ENCODE measurements at places on chromosomes 11 and 22.

DNA sequence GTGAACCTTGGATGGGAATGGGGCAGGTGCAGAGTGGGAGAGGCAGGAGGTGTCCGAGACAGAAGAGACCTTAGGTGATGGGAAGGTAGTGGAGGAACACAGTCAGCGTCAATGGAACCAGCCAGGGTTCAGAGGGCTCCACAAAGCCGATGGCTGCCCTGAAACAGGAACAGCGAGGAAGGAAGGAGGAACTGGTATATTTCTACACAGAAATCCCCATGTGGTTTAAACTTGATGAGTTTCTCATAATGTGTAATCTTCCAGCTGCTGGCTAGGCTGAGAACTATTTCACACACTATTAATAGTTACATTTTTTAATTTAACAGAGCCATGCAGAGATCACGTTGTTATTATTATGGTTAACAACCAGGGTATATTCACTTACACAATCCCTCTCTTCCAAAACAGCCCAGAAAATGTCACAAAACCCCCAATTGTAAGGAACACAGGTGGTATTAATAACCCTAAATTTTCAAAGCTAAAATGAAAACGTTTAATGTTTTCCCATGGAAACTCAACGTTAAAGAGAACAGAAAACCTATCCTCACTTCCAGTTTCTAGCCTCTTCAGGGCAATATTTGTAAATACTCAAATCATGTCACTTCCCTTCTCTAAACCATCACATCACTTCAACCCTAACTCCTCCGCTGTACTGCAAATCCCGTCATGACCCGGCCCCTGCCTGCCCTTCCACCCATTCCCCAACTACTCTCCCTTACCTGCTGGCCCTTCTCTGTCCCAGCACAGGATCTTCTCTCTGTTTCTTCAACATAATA lies 74.5 kb upstream of the ARFGAP3 start:
- no peak for DNase-seq

GRCh38 chr11:68525930-68526329 lies 65.4 kb downstream of the PPP6R3 start:
- DNase-seq: no peak

GRCh38 chr11:92763336-92763735 lies 206.1 kb upstream of the MTNR1B start:
- DNase-seq: no peak

DNA sequence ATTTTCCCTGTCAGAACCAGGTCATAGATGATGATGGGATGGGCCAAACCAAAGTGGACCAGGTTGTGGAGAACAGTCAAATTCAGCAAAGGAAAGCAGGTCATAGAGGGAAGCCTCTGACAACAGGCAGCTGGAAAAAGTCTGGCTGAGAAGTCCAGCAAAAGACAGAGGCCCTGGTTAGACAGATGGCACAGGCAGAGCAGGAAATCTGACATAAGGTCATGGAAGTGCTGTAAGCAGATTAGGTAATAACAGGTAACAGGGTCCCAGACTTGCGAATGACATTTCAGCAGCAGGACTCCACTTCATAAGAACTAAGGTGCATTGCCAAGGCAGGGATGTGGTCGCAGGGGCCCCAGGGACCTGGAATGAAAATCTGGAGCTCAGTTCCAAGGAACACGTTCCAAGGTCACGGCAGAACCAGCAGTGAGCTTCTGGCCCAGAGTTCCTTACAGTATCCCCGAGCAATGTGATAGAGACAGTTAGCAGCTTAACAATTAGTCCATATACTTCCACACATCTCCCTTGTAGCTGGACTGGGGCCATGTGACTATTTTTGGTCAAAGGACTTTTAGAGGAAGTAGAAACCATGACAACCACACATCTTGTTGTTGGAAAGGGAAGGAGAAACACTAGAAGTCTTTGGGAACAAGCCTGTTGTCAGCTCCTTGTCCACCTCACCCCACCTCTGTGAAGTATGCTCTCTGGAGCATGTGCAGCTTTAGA lies 75.4 kb downstream of the ME3 start:
- DNase-seq: no peak

DNA sequence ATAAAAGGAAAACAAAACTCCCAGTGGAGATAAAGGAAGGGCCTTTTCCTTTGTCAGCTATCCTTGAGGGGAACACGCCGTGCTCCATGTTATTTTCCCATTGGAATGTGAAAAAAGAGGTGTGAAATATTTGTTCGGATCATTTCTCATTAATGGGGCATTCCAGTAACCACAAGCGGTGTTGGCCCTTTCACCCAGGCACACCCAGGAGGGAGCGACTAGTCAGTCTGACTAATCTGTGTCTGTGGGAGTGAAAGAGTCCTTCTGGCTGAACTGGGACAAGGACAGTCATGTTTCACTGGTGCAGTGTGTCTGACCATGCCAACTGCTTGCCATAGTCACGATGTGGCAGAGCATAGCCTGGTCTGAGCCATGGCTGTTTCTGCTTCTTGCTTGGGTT lies 13.0 kb upstream of the MYEOV start:
- DNase-seq: no peak

DNA sequence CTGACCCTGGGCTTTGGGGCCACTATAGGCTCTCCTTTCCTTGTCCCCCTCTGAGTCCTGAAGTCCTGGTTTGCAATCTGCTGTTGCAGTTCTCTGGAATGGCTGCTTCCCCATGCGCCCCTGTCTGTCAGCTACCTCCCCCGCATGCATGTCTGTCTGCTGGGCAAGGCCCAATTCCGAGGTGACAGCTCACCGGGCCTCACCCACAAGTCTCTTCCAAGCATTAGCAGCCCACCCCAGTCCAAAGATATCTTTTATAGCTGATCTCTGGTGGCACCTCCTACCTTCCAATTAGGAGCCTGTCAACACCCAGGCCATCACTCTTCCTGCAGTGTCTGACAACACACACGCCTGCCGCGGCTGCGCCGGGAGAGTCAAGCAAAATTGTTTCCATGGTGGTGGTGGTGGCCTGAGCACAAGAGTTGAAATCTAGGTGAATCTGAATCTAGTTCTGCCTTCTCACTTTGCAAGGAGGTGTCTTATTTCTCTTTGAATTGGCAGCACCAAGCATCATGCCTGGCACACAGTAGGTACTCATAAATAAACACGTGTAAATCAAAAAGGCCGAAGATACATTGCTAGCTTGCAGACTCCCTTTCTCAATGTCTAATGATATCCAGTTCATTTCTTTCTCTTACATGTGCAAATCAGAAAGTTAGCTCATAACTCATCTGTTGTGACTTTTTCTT lies 1.2 kb upstream of the LMO2 start:
- DNase-seq: no peak

DNA sequence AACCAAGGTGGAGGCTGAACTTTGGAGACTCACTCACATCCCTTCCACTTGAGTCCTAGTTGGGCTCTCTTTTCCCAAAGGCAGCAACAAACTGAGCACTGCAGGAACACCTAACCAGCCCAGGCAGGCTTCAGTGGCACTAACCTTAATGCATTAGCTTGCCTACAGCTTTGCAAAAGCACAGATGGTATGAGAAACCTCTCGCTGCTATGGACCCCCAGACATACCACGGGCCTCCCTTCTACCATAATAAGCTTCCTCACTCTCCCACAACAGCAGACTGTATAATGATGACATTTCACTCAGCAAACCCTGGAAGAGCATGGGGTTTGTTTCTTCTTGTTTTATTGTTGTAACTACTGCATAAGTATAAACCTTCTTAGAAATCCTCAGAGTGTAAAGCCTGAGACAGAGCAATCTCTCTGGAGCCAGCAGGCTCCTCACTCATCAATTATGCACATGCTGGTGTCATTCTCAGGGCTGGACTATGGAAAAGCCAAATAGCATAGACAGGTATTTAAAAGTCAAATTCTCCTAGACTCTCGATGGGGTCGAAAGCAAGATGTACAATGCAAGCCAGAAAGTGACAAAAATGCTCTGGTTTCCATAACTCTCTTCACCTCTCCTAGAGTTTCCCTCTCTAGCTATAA lies 167.6 kb downstream of the NXPE2 start:
- no peak for DNase-seq

- no peak for DNase-seq
Measured at GRCh38 chr22:20951151-20951931, 15.7 kb upstream of the AIFM3 start.

DNA sequence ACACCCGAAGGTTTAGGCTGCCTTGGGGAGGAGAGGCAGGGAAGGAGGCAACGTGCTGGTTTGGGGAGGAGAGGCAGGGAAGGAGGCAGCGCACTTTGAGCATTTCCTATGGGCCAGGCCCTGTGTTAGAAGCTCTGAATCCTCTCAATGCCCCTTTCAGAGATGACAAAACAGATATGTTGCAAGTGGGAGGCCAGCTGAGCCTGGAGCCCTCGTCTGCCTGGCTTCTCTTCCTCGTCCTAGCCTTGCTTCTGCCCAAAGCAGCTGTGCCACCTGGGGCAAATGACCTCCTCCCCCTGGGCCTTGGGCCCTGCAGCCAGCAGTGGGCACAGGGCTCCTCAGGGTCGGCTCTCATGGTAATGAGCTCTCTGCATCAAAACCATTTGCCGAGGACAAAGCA lies 15.3 kb upstream of the LRRC32 start:
- DNase-seq: no peak

DNA sequence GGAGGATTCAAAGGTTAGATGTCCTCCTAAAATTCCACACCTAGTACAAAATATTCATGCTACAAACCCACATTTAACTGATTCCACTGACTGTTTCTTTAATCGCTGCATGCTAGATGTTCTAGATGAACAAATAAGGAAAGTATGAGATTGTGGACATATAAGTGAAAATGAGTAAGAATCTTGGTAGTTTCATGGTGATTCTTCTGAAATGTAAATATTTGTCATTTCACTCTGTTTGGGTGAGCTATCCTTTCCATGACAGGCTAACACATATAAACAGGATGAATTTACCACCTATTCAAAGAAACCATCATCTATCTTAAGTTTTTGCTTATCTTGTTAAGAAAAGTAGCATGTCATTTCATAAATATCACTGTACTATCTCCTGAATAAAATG lies 14.8 kb downstream of the OR5B3 start:
- no peak for DNase-seq

DNA sequence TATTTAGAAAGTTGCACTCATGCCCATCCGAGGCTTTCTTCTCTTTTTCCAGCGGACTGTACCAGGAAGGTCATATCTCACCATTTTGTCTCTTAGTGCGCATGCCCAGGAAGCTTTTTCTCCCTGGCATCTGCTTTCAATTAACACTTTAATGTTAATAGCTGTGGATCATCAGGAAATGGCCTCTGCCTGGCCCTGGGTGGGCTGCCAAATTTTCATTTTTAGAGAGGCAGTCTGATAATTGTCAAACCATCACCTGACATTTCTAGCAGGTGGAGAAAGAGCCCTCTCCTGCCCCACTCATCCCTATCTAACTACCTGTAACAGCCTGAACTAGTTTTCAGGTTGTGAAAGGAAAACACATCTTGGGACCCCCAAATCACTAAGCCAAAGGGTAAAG lies 257.4 kb upstream of the LRRC4C start:
- DNase-seq: no peak

GRCh38 chr22:34783436-34783835 lies 282.5 kb upstream of the ISX start:
- no peak for DNase-seq

DNA sequence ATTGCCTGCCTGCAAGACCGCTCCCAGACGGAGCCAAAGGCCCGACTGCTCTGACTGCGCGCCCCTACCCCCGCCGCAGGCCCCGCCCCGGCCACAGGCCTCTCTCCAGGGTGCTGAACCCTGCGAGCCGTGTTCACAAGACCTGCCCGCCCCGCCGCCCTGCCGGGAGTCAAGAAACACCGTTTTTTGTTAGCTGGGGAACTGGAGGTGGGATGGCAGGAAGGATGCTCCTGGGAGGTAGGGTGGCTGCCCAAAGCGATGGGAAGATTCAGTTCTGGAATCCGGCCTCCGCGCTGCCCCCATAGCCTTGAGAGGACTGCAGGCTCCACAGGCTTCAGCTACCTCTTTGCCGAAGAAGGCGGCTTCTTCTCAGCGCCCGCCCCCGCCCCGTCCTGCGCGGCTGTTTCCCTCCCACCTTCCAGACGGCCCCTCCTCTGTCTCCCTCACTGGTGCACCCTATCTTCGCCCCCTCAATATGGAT lies 2.7 kb upstream of the PDE2A start:
- DNase-seq: peak; percentile 82

Data from HEK293T (cell line).